ENCODE measurements at places on chromosomes 4 and X.

DNA sequence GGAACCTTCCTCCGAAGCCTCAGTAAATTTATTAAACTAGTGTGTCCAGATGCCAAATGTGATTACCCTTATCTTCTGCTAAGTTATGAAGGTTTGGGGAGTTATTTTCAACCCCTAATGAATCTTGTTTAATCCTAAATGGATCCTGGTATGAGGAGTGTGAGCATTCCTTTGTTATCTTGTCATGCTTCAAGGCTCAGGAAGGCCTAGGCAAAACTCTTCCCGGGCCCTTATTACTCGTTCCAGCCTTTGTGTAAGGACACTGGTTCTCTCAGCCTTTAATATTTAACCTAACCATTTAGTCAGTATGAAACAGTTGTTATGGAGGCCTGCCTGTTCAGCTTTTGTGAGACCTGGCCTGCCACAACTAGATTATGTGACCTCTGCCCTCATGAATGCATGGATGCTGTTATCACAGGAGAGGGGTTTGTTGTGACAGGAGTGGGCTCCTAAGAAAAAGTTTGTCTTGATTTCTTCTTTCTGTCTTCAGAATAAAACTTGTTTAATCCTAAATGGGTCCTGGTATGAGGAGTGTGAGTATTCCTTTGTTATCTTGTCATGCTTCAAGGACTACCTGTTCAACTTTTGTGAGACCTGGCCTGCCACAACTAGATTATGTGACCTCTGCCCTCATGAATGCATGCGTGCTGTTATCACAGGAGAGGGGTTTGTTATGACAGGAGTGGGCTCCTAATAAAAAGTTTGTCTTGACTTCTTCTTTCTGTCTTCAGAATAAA is 181.7 kb downstream of the SLC39A8 start:
- DNase-seq = no peak

DNA sequence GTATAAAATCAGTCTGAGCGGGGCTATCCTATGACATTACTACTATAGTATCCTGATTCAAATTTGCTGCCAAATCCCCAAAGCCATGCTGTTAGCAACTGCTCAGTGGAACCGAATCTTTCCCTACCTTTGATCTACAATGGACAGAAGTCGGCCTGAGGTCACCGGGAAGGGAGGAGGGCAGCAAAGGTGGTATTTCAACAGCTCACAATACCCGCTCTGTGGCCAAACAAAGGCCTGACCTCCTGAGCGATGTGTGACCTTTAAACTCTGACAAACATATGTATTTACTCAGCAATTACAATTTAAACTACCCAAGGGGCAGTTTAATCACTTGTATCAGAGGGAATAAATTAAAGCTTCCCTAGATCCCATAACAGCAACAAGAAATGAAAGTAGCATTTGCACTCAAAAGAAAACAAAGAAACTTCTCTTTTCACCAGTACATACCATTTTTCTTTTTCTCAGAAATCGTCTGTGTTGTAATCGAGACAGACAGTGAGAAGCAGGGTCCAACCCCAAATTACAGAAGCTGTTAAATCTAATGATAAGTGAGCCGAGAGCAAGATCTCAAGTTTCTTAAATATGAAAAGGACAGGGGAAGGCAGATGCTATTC is 11.6 kb upstream of the TMEM128 start:
- DNase-seq = no peak

GRCh38 chrX:140799216-140799615 is 89.7 kb downstream of the LINC00632 start:
- DNase-seq = no peak

DNA sequence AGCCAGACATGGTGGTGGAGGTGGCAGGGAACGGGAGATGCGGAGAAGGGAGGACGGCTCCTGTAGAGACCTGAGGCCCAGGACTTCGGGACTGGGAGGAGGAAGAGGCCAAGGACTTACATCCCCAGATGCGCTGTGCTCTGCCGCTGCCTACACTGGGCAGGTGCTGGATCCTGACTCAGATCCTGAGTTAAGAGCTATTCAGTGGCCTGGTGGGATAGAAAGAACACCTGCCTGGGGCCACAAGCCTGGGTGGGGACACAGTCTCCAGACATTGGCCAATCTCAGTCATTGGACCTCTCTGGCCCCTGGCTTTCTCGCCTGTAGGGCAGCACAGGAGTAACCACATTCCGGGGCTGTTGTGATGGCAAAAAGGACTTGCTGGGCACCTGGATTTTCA is 10.9 kb upstream of the MSX1 start:
- no peak for DNase-seq

DNA sequence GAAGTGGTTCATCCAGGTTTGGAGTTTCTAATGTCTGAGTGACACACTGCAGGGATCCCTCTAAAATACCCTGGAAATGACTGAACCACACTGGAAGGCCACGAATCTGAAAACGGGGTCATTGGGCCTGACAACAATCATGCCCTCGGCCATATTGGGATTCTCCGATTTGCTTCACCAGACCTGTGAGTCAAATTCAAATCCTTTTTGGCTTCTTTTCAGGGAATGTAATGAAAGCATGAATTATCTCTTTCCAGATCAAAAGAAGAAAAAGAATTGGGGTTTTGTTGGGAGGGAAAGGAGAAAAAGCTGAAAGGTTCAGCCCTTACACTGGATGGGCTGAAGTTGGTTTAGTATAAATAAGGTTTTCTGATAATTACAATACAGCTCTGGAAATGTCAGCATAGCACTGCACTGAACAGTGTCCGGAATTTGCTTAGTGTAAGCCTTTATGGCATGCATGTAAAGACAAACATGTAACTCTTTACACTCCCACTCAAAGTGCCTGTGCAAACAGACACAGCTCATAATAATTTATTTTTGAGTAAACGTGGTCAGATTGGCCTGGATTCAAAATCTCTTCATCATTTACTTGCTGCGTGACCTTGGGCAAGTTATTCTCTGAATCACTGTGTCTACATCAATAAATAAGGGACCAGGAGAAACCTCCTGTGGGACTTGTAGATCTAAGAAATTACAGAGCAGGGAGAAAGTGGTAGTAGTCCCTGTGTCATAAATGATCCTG is 21.4 kb downstream of the CT47C1 start:
- peak; percentile 58 for DNase-seq

DNA sequence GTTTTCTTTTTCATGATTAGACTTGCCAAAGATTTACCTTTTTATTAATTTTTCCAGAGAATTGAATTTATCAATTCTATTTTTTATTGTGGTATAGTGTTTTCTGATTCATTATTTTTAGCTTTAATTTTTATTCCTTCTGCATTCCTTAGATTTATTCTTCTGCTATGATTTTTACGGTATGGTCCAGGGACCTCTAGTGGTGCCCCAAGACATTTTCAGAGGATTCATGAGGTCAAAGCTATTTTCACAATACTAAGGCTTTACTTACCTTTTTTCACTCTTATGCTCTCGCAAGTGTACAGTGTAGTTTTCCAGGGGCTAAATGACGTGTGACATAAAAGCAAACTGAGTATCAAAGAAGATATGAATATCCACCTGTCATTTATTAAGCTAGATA is 8.0 kb downstream of the RADX start:
- DNase-seq = no peak

DNA sequence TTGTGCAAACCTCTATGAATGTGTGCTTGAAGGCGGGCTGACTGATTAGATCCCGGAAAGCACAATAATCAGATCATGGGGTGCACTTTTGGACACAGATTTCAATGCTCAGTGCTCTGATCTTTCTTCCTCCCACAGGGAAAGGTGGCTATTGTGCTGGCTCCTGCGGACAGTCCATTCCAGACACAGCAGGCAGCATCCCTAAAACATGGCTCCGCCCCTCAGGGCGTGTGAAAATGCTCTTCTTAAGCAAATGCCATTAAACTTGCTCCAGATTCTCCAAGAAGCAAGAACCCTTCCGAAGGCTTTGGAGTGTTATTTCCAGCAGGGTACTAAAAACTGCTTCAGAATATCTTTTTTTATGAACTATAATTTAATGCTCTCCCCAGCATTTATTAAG is 100.0 kb downstream of the SLC2A9 start:
- no peak for DNase-seq

DNA sequence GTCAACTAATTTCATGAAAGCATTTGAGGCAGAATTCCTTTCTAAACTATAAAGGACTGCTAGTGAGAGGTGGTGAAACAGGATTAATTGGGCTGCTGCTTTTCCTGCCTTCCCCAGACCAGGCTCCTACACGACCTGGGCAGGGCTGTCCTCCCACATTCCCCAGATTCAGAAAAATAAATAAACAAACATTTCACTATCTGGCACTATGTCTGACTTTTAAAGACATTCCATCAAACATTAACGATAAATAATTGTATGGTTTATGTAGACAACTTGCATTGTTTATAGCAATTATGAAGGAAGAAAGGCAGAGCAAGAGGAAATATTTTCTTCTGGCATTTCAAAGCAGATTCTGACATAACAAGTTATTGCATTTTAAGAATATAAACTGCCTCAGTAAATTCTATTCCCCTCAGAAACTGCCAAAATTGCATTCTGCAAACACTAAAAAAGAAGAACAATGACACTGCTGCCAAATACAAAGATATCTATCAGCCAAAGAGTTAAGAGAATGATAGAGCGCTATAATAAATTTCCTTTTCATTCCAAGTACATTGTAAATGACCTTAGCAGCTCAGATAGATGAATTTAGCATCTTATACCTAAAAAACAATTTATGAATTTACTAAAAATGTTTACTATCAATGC is 214.7 kb upstream of the INTU start:
- DNase-seq = no peak

DNA sequence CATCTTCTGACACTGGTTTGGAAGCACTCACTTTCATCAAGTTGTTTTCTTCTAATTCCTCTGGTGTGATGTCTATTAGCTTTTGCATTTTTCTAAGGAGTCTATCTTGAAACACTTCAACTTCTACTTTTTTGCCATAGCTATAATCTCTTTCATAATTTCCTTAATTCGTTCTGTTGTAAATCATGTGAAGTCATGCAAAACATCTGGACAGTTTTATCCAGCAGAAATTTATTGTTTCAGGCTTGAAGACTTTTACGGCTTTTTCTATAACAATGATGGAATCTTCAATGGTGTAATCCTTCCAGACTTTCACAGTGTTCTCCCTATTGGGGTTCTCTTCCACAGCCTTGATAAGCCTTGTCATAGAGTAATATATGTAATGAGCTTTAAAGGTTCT is 74.9 kb upstream of the PABPC4L start:
- DNase-seq = no peak

GRCh38 chrX:150870487-150871340 is 27.8 kb downstream of the CD99L2 start:
- DNase-seq = no peak

GRCh38 chr4:86603311-86603885 is 9.3 kb downstream of the PTPN13 start:
- DNase-seq = no peak

GRCh38 chr4:176593943-176594342 is 198.8 kb downstream of the VEGFC start:
- DNase-seq = no peak

DNA sequence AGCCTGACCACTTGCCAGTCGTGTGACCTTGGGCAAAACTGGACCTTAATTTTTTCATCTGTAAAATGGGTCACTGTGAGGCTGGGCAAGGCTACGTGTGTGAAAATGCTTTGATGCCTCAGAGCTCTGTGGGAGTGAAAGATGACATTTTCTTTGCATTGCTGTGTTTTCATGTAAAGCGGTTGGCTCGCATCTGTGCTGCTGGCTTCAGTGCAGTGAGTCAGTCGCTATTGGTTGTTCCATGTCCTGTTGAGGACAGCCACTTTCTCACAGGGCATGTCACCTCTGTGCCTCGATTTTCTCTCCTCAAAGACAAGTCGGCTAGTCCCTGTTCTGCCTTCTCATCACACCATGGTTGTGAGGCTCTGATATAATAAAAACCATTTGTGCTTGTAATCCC is 4.4 kb downstream of the MTMR1 start:
- no peak for DNase-seq

GRCh38 chrX:41895826-41896225 is 27.5 kb downstream of the CASK start:
- no peak for DNase-seq

GRCh38 chrX:135435139-135435922 is 13.6 kb downstream of the SMIM10L2A start:
- no peak for DNase-seq

DNA sequence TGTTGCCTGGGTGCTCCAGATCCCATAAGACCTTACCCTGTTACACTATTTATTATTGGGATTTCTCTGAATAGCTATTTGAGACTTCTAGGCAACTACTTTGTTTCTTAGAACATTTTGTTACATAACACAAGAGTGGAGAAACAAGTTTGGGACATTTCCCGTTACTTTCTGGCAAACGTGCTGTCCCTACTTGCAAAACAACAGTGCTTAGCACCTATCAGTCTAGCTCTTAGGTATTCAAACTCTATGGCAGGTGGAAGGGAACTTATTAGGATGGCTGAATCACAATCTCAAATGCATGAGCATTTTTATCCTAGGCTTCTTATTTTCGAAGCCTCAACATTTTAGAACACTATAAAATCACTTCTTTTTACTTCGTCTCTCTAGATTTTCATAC is 613.6 kb downstream of the DMD start:
- DNase-seq = no peak

DNA sequence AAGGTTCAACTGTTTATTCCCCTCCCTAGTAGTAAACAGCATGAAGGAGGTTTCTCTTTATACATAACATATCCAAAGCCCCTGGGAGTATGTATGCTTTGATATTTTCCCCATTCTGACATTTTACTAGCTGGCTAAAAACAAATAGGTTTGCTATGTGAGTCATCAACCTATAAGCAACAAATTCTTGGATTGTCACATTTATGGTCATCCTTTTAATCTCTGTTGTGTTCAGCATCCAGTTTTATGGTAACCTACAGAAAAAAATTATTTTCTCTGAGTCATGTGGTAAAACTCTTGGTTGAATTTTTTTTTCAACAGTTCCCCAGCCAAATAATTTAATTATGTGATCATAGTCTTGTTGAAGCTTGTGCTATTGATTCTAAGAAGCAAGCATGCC is 734.1 kb downstream of the ADGRL3 start:
- no peak for DNase-seq

GRCh38 chr4:160136021-160136420 is 1033.1 kb downstream of the RAPGEF2 start:
- no peak for DNase-seq

- DNase-seq = no peak
These were observed 9.6 kb upstream of the INTU start for GRCh38 chr4:127622921-127623796.

GRCh38 chr4:147965056-147965455 is 233.2 kb downstream of the ARHGAP10 start:
- DNase-seq = peak; percentile 77

DNA sequence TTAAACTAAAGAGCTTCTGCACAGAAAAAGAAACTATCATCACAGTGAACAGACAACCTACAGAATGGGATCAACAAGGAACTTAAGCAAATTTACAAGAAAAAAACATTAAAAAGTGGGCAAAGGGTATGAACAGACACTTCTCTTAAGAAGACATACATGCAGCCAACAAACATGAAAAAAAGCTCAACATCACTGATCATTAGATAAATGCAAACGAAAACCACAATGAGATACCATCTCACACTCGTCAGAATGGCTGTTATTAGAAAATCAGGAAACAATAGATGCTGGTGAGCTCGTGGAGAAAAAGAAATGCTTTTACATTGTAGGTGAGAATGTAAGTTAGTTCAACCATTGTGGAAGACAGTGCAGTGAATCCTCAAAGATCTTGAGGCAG is 27.8 kb downstream of the PAPSS1 start:
- no peak for DNase-seq

- DNase-seq = no peak
These were observed 133.8 kb downstream of the PALLD start for GRCh38 chr4:168630445-168631187.
